Stimulated activated CD4-positive, alpha-beta T cell treated with anti-CD3 and anti-CD28 coated beads, Interleukin-2, amount 100 ng/mL, for 24 hours (primary cell): ENCODE measurements at places on chromosomes 11 and 22.

- DNase-seq: no peak
Measured at GRCh38 chr11:128421577-128422330, 165.6 kb downstream of the ETS1 start.

- no peak for DNase-seq
Measured at GRCh38 chr11:126948563-126948962, 52.0 kb downstream of the KIRREL3 start.

DNA sequence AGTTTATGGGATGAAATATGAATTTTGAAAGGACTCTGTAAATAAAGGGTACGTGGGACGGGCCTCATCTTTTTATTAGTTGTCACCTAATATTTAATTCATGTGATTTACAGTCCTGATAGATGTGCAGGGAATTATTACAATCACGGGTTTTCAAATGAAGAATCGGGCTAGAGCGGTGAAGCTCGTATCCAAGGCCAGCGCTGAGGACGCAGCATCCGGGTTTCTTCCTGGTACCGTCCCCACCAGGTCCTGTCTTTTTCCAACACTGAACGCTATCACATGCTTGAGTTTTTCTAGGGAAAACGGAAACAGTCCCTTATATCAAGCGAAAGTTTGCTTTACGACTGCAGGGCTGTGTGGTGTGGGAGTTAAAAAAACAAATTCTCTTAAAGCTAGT is 787 bp downstream of the SMDT1 start:
- no peak for DNase-seq

- DNase-seq: no peak
Measured at GRCh38 chr11:1501421-1502167, 15.0 kb upstream of the MOB2 start.

DNA sequence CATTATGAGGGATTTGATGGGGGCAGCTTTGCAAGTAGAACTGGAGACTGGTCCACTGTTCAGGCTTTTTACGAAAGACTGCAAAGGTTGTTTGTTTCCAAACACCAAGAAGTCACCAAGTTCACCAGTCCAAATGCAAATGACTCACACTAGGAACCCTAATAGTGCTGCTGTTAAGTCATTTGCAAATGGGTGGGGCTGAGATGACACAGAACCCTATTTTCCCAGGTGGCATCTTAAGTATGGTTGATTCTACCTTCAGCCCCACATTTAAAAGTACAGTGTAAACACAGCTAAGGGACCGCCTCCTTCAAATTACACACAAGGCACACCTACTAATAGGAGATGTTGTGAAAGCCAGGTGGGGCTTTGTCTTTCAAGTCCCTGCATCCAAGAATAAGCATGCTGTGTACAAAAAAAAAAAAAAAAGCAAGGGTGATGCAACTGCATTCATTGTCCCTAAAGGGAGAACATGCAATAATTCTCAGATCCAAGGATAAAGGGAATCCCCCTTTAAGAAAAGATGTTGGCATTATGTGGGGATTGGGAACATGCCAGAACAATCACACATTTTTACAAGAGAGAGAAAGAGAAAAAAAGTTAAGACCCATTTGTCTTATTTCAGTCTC is 27.3 kb downstream of the BDNF start:
- no peak for DNase-seq

GRCh38 chr11:66080055-66080817 is 10.2 kb downstream of the PACS1 start:
- peak; percentile 68 for DNase-seq

DNA sequence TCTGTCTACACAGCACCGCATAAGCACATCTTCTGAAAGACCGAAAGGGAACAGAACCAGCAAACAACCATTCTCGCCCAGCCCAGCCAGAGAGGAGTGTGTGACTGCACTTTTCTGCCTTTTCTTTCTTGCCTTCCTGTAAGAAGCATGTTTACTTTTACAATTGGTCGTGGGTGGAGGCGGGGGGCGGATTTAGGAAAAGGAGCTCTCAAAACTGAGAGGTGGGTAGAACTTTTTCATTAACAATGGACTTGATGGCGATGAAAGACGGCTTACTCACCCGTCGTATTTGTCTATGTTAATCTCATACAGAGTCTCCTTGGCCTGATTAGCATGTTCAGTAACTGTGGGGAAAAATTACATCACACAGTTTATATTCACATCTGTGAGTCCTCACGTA is 27.2 kb downstream of the CERK start:
- DNase-seq: no peak

DNA sequence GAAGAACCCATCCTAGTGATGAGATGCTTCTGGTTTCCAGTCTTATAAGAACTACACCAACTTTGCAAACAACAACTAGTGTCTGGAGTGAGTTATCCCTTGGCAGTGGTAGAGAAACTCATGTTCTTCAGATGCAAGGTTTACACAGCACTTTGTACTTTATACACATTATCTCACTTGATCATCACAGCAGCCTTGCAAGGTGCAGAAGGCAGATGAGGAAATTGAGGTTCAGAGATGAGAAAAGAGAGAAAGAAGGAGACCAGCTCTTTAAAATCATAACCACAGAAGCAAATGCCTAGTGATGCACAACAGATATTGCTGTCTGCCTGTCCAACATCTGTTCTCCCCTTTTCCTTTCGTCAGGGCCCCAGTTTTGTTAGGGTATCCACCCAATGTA is 16.7 kb upstream of the CD44 start:
- no peak for DNase-seq

DNA sequence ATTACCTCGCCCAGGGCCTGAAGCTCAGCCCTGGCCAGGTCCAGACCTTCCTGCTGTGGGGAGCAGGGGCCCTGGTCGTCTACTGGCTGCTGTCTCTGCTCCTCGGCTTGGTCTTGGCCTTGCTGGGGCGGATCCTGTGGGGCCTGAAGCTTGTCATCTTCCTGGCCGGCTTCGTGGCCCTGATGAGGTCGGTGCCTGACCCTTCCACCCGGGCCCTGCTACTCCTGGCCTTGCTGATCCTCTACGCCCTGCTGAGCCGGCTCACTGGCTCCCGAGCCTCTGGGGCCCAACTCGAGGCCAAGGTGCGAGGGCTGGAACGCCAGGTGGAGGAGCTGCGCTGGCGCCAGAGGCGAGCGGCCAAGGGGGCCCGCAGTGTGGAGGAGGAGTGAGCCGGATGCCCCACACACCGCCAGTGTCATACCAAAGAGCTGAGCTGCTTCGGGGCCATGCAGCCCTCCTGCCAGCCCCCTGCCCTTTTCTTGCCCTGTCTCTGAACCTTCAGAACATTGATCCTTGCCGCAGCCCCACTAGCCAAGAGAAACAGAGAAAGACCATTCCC is 2.4 kb upstream of the TMEM132A start:
- DNase-seq: no peak

DNA sequence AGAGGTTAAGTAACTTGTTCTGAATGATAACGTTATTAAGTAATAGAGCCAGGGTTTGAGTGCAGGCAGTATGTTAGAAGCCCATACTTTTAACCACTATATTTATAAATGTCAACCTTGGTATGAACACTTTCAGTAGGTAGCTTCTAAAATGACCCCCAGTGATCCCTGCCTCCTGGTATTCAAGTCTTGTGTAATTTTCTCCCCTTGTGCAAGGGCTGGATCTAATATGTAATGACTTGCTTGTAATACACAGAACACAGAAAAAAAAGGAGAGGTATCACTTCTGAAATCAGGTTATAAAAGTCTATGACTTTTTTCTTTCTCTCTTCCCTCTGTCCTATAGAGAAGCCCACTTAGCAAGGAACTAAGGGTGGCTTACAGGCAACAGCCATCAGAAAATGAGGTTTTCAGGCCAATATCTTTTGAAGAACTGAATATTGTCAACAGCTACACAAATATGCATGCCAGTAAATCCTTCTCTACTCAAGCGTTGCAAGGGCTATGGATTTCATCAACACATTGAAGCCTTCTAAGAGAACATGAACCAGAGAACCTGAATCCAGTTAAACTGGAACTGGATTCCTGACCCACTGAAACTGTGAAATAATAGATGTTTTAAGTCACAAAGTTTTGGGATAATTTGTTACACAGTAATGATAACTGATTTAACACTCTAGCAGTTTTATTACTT is 712.3 kb downstream of the METTL15 start:
- DNase-seq: no peak
